ENCODE measurements at places on chromosomes 11 and 22.

DNA sequence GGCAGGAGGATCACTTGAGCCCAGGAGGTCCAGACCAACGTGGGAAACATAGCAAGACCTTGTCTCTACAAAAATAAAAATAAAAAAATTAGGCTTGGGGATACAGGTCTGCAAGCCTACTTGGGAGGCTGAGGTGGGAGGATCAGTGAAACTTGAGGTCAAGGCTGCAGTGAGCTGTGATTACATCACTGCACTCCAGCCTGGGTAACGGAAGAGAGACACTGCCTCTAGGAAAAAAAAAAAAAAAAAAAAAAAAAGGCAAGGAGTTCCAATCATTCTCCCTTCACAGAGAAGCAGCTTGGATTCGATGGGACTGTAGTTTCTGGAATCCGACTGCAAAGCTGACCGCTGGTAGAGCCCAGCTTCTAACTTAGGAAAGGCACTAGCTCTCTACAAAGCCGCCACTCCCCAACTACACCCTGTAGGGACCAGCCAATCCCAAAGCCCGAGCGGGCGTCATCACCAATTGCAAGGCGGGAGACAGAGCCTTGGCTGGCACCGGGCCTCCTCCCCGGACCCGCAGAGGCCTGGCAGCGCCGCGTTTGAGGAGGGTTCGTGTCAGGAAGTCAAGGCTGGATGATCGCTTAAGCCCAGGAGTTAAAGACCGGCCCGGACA is 716 bp upstream of the DDB2 start:
- DNase-seq: peak; percentile 93

DNA sequence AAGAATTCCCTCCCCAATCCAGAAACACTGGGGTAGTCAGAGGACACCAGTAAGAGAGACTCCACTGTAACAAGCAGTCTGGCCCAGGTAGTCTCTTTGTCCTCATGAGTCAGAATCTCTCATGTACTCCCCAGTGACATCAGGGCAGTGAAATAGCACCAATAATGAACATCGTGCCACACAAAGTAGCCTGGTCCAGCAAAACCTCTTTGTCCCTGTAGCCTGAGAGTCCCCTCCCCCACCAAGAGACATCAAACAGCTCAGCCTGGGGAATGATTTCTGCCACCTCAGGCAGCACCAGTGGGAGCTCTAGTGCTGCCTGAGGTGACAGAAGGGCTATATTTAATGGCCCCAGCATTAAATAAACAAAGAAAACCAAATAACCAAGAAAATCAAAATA is 88.1 kb downstream of the SBF2 start:
- peak; percentile 8 for DNase-seq

DNA sequence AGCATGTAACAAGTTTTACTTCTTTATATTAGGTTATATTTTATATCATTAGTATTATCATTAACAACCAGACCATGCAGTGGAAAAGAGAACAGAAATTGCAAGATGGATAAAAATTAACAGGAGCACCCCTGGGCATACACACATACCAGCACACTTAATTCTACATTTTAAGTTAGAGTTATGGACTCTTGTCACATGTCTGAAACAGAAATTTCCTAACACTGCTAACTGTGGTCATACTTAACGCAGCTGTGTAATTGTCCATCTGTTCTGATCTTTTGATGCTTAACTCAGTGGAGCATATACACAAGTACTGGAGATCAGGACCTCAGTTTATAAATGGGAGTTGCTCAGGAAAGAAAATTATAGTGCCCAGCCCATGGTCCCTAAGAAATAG is 358 bp downstream of the OR52H1 start:
- no peak for DNase-seq

DNA sequence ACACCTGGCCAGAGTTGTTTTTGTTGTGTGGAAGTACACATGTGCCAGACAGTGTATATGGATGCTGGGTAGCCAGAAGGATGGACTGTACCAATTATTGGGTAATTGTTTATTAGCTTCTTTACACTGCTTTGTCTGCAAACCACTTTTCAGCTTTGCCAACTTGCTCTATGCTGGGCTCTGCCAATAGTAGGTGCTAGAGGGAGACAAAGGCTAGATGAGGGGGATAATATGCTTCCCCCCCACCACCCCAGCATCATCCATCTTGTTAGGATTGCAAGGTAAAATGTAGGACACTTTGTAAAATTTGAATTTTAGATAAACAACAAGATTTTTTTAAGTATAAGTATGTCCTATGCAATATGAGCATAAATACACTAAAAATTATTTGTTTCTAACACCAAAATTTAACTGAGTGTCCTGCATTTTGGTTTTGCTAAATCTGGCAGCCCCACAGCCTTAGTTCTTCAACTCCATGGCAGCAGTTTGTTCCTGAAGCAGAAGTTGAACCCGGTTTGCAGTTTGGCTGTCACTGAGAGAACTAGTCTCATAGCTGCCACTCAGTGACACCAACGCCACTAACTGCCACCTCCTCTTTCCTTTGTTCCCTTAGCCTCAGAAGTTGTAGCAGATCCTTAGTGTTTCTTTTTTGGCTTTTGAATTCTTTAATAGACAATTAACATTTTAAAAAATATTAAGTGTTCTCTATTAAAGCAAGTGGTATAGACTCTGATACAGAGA is 78.8 kb downstream of the CCDC81 start:
- DNase-seq: no peak

DNA sequence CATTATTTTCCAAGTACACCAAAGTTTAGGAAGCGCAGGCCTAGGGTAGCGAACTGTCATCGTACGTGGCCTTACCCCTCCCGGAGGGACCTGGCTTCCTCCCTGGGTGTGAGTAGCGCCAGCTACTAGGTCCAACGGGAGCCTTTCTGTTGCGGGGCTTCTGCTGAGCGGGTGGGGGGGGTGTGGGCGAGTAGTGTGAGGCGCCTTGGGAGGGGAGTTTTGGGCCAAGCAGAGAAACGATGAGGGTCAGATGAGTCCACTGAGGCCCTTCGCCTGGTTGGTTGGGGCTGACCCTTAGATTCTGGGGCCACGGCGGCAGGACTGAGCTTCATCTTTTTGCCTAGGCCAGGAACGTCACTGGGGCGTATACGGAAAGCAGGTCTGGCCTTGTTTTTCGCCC is 868 bp downstream of the TEF start:
- no peak for DNase-seq

GRCh38 chr11:68993546-68993945 is 12.8 kb upstream of the MRGPRD start:
- no peak for DNase-seq

- no peak for DNase-seq
These were observed 2.7 kb downstream of the NLRP6 start for GRCh38 chr11:280706-281485.

DNA sequence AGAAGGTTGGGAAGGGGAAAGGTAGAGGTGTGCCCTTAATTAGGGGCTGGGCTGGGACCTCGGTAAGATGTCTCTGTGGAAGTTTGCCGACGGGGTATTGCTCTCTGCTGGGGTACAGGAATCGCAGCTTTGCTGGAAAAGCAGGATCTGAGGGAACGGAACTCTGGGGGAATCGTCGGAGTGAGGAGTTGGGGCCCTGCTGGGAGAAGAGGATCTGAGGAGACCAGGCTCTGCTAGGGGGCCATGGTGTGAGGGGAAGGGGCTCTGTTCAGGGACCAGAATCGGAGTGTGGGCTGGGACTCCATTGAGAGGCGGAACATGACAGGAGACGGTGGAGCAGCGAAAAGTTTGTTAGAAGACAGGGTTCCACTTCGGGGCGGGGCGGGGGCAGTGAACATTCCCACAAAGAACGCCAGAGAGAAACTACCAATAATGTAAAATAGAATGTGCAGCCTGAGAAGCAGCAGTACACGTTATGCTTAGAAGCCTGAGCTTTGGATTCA is 456 bp downstream of the AAMDC start:
- DNase-seq: peak; percentile 55

DNA sequence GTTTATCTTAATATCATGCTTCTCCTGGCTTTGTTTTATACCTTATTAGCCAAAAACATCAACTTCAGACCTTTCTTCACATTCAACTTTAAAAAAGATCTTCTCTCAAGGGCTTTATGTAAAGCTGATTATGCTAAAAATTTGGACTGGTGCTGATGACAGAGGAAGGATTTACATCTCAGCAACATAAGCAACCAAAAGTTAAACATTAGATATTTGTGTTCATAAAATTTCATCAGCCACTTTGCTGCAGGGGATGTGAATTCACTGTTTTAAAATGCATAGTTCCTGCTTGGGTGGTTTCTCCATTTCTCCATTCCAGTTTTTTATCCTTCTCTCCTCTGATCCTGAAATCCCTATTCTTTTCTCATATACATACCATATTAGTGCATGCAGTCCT is 398.6 kb upstream of the DDI1 start:
- DNase-seq: no peak

DNA sequence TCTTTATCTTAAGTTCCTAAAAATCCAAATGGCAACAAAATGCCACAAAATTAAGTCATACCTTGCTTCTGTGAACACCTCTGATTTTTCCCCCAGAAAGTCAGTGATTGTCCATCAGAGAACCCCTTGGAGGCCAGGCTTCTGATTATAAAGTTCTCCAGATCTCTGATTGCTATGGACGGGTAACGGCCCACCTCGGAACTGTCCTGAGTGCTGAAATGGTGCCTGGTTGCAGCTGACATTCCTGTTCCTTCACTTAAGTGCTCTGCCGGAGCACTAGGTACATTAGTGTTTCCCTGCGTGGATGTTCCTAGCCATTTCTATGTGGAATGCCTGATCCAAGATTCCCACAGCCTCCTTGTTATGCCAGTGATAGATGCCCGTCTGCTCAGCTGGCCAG is 85.0 kb downstream of the CHST1 start:
- DNase-seq: peak; percentile 14

GRCh38 chr22:20919718-20920117 is 2.5 kb downstream of the CRKL start:
- DNase-seq: no peak

- no peak for DNase-seq
These were observed 121.7 kb upstream of the CRYBB3 start for GRCh38 chr22:25077964-25078363.

All from EL (cell line).